Hematopoietic multipotent progenitor cell treated with erythropoietin and hydrocortisone succinate and interleukin-3 and kit ligand, for 17 days (in vitro differentiated cells): ENCODE measurements at places on chromosomes 5 and 9.

- DNase-seq: no peak
Measured at GRCh38 chr9:109779711-109780452, at the start of gene PALM2AKAP2. Gene PALM2AKAP2 (plus strand): TSS chr9:109780198. CDS start chr9:109780489, 291 bp downstream.

GRCh38 chr9:137077010-137077747 lies at the start of gene UAP1L1:
Gene UAP1L1 (plus strand): TSS chr9:137077517. CDS start chr9:137077533, 16 bp downstream.
- DNase-seq: peak; percentile 28

GRCh38 chr5:565782-566440 lies 41.7 kb upstream of the SLC9A3 start:
- DNase-seq: no peak

GRCh38 chr5:50722223-50722622 lies 55.8 kb downstream of the PARP8 start:
- no peak for DNase-seq

DNA sequence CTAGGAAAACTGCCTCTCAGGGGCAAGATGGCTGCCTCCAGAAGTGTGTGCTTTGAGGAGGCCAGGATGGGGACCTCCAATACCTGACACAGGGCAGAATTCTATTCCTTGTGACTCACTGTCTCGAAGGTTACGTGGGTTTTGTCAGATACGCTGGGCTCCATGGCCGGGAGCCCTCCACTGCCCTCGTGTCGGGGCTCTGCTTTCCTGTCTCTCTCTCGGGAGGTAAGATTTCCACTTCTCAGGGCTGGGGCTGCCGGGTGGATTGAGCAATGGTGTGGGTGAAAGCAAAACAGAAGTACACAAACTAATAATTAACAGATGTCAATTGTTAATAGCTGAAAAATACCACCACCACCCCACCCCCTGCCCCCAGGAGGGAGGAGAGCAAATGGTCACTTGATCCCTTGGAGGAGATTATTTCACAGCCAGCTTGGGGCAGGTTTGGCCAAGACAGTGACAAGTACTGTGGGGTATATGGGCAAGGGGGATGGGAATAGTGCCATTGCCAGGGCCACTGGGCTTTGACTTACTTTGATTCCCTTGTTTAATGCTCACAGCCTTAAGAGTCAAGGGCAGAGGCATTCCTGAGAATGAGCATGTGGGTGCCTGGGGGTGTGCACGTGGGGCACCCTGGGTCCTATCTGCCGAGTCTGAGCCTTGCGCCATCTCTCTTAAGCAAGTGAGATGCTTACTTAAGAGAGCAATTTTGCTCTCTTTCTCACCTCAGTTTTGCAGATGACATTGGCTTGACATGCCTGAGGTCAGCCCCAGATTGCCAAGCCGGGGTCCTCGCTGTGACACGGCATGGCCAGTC lies 28.8 kb upstream of the DAB2IP start:
- DNase-seq: no peak

DNA sequence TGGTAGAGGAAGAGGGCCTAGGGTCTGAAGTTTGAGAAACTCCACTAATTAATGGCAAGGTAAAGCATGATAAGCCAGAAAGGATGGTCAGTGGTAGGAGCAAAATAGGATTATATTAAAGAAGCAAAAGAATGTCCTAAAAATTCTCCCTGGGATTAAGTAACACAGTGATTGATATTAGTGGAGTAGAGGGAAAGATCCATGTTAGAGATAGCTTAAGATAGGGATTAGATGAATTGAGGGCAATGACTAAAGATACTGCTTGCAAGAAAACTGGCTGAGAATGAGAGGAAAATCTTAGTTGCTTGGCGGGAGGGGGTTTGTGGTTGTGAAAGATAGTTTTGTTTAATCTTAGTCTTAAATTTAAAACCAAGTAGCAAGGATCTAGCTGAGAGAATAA lies 255.6 kb downstream of the EPB41L4A start:
- no peak for DNase-seq

DNA sequence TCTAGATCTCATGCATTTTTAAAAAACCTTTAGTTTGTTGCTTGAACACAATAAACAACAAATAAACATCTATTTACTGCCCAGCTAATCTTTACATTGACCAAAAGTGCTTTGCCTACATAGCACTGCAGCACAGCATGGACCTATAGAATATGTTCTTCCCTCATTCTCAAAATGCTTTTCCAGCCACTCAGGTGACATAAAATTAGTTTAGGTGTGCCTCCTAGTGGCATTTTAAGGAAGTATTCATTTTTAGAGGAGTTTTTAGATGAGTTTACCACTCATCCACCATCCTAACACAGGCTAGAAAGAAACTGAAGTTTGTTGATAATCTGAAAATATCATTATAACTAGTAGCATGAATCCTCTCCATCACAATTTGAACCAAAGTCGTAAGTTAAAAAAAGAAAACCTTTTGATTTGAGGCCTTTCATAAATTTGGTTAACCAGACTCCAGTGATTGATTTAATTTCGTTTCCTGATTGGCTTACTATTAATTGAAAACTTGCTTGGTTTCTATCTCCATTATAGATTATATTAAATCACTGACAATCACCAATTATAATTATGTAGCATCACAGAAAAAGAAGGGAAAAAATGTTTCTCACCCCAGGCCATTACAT lies 12.6 kb downstream of the PLGRKT start:
- peak; percentile 60 for DNase-seq

- DNase-seq: no peak
Measured at GRCh38 chr5:176379881-176380280, 8.5 kb downstream of the NOP16 start.

GRCh38 chr5:112958093-112959088 lies 18.2 kb upstream of the DCP2 start:
- DNase-seq: no peak

GRCh38 chr9:581673-582497 lies 259.6 kb upstream of the DMRT1 start:
- no peak for DNase-seq

- no peak for DNase-seq
Measured at GRCh38 chr5:124623265-124623664, 123.2 kb downstream of the ZNF608 start.

DNA sequence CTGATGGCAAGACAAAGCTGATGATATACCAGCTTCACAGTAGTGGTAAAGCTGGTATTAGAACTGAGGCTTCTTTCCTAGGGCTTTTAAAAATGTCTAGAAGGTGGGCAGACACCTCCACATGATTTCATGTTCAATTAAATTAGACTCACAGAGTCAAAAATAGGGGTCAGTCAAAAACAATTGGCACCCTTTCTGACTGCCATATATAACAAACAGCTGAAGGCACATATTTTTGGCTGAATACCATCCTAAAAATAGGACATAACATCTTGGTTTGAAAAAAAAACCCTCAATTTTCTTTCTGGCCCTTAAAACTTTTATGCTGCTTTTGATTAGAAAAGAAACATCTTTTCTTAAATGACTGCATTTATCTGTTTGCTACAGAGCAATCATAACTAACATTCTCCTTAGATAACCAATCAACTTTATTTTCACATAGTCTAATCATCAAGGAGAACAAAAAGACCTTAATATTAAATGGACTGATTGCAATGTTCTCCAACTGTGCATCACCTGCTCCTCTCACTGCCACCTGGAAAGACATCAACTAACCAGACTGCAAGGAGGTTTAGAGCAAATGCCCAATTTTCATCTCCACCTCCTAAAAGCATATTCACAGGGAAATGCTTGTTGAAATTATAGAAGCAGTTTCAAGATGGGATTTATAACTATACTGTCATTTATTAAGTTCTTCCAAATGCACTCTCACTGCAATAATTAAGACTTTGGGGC lies 3.2 kb downstream of the SGTB start:
- no peak for DNase-seq

GRCh38 chr9:94176608-94177007 lies 82.5 kb upstream of the ZNF169 start:
- no peak for DNase-seq

DNA sequence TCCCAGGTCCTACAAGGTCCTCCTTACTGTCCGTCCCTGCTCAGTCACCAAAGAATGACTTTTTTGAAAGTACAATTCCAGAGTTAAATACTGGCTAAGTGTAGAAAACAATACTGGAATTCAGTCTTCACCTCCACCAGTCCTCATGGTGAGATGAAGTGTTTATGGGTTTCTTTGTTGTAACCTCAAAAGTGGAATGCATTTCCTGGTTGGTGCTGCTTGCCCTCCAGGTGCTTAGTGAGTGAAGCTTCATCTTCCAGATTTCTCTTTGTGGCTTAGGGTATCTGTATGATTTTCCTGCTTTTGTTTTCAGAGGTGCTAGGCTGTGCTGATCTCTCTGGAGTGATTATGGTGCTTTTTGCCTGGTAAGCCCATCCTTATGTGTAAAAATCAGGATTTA lies 49.4 kb upstream of the DHFR start:
- DNase-seq: no peak

DNA sequence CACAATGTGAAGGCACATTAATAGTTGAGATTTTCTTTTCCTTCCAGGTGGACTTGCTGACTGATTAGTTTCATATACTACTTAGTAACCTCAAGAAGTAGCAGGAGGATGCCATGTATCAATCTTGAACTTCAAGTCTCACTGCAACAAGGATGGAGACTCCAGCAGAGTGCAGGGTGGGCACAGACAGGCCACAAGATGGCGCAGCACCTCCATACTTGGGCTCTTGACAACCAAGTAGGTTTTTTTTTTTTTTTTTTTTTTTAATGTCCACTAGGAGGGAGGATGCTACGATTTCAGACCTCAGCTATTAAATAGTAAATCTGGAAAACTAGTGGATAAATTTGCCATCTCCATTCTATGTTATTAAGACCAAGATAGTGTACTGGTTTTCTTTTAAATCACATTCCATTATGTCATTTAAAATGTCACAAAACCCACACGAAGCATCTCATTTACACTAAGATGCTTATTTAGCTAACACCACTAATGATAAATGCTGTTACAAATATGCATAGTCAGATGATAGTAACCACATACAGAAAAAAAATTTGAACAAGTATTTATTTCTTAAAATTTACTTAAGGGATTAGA lies 58.6 kb downstream of the IL6ST start:
- peak; percentile 85 for DNase-seq

DNA sequence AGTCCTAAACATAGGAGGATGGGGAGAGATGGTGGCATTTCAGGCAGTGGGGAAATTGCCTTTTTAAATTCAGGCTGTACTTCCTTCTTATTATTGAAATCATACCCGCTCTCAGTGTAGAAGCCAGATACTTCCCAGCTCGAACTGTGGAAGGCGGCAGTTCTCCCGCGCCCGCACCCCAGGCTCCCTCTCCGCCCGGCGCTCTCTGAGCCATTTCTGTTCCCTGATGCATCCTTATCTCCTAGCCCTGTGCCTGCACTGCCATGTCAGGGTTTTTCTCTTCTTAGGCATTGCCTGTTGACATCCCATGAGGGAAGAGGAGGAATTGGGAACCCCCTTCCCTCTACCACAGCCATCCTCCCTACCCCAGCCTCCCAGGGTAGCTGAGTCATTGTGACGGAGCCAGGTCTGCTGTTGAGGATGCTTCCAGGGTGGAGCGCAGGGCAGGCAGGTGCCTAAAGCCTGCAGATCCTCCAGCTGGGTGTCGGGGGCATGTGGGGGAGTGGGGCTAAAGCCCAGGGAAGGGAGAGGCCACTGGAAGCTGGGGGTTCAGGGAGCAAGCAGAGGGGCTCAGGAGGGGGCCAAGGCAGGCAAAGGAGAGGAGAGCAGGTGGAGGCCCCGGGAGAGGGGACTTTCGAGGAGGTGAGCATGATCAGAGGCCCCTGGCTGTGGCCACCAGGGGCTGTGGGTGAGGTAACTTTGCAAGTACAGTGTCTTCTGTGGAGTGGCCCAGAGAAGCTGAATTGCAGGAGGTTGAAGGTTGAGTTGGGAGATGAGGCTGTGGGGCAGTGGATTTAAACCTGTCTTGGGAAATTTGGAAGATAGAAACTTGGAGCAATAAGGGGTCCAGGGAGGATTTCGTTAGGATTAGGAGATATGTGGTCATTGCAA lies 16.2 kb downstream of the LAMC3 start:
- DNase-seq: no peak

DNA sequence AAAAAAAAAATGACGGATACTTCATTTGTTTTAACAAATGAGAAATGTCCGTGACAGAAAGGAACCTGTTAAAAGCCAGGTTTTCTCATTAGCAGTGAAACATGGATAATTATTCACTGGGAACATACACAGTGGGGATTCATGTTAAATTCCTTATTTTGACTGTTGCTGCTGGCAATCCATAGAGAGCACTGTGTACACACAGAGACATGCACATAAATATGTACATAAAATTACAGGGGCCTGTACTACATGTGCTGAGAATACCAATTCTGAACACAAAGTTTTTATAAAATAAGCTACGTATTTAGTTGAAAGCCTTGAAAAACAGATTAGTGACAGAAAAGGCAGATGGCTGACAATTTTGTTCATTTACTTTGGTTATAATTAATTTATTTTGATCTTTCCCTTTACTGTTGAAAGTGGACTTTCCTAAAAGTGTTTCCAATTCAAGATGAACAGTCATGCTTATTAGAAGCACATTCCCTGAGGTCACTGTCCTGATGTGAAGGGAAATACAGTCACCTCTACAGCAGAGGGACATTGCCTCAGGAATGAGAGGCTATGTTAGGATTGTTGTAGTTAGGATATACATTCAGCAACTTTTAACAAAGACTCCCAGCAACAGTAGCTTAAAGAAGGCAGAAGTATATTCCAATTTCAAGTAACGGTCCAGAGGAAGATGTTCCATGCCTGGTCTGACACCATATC lies 166.7 kb downstream of the SAXO1 start:
- no peak for DNase-seq

DNA sequence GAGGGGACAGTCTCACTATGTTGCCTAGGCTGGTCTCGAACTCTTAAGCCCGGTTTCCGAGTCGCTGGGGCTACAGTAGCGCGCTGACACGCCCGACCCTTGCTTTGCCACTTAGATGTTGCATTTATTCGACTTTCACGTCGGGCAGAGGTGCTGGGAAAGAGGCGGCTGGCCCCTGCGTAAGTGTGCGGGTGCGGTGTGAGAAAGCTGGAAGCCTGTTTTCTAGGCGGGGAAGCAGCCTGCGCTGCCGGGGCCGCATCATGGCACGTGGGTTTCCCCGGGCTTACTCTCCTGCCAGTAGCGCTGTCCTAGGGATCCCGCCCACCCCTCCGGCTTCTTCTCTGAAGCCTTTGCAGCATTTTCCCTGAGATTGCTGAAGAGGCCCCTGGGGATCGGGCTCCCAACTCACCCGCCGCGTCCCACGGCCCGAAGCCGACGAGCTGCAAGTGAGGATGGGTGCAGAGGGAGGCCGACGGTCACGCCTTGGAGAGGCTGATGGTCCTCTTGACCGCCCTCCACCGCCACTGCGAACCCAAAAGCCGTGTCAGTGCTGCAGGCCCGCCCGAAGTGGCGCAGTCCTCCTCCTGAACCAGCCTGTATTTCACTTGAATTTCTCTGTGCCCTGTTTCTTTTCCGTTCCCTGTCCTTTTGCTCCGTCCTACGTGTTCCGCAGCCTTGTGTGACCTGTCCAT lies 5.8 kb upstream of the TRIM41 start:
- DNase-seq: no peak

- no peak for DNase-seq
Measured at GRCh38 chr9:136499935-136500910, 17.4 kb upstream of the SEC16A start.

DNA sequence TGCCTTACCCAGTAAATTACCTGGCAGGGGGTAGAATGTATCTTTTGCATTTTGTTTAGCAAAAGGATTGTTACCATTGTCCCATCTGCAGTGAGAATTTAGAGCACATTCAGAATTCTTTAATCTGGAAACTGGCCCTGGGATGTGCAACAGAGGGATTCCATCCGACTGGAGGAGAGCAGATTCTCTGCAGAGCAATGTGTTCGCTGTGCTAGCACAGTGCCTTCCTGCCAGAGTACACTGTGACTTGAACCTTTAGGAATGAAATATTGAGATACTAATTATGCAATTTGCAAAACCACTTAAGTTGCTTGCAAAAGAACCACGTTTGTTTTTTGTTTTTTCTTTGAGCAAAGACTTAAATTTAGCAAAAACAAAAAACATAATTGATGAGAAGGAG lies 22.5 kb upstream of the DMRT1 start:
- no peak for DNase-seq

- DNase-seq: no peak
Measured at GRCh38 chr5:157358871-157359270, 92.9 kb downstream of the CYFIP2 start.
